ENCODE measurements at places on chromosomes 12 and 14.

GRCh38 chr14:57729208-57730187, 136.4 kb downstream of the SLC35F4 start:
- DNase-seq: no peak

- no peak for DNase-seq
Observed at GRCh38 chr14:74634964-74635363, 22.9 kb upstream of the LTBP2 start.

DNA sequence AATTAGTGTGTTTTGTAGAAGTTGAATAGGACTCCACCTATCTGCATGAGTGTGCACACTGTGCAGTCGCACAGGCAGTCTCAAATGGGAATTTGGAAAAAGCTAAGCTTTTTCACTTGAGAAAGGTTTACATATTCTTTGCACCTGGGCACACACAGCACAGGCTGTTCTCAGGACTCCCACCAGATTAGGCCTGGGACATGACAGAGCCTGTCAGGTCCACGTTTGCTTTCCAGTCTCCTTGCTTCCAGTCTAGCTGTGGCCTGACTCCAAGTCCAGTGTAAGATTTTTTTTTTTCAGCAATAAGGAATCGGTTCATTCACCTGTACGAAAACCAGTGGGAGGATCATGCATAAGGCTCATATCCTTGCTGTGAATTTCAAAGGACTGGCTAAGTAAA, 181.3 kb downstream of the ZFP36L1 start:
- no peak for DNase-seq

DNA sequence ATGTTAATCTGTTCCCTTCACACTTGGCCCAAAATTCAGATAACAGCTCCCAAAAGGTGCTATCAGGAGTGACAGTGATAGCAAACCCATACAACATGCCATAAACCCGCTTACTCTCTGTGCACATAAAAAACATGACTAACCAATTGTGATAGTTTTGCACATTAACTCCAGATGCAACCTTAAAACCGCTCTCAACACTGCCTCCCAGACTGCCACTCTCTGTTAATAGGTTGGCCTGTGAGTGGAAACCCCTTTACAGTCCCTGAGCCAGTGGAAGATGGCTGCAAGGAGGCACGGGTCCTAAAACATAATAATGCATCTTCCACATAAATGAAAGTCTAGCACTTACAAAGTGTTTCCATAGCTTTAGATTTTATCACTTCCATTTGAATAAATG, 12.0 kb upstream of the TMTC1 start:
- no peak for DNase-seq

GRCh38 chr12:46160981-46161690, 107.7 kb downstream of the SLC38A1 start:
- no peak for DNase-seq

GRCh38 chr12:105860561-105861207, 278.1 kb downstream of the NUAK1 start:
- DNase-seq: no peak

DNA sequence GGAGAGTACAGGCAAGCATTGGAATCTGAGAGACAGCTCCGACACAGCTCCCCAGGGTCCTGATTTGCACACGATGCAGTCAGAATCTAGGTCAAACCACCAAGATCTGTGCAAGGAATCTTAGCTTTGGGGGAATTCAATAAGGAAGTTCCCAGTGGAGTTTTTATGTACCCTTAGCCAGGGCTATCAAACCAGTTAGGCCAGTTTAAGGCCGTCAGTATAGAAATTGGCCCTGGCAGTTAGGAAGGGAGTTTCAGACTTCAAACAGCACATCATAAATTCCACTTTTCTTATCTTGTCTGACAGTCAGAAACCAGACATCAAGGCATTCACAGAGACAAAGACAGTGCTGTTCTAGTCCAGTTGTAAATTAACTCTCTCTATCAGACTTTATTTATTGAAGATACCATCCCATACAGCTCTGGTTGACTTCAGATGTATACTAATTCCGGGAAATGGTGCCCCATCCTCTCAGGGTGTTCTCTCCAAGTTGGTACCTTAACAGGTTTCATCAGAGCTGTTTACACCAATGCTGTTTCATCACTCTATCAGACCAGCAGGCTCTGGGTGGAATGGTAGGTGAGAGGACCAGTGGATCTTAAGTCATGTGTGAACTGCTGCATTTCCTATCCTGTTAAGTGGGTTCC, 157.5 kb upstream of the ATF7IP start:
- no peak for DNase-seq

- no peak for DNase-seq
Observed at GRCh38 chr14:64640839-64641238, 63.4 kb upstream of the PLEKHG3 start.

GRCh38 chr14:77061630-77062257, 33.2 kb upstream of the IRF2BPL start:
- DNase-seq: no peak

DNA sequence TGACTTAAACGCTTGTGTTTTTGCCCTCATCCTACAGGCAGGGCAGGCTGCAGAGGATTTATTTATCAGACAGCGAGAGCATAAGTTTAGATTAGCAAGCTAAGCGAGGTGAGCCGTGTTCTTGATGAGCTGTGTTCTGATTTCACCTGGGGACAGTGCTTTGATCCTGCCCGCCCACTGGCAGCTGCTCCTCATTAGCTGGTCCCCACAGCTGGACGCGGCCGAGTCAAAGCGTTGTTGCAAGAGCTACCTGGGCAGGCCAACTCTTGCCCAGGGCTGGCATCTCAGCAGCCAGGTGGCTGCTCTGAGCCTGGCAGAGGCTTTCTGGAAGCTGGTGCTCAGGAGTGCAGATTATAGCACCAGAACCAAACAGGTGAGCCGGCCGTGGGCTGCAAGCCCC, 46.8 kb upstream of the BEGAIN start:
- no peak for DNase-seq

DNA sequence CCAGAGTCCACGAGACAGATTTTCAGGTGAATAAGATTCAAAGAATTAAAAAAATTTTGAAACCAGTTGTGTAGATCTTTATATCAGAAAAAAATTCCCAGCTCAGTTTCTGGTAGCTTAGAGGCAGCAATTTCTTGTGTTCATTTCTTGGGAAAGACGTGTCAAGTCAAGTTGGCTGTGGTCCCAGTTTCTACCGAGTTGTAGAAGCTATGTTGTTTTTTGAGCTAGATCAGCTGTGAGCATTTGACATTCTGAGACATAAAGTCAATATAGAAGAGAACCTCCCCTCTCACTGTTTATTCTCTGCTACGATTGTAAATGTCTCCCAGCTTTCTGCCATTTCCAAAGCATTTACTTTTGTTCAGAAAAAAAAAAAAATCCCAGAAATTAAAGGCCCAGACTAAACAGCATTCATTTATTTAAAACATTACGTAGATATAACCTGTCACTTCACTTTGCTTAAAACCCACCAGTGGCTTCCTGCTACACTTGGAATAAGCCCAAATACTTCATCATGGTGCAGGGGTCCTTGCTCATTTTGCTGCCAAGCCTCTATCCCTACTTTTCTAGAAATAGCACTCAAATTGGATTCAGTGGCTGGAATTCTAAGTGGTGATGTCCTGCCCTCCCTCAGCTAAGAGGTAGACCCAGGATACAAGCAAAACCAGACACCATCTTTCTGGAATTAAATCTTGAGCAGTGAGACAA, 20.6 kb upstream of the PYGL start:
- no peak for DNase-seq

DNA sequence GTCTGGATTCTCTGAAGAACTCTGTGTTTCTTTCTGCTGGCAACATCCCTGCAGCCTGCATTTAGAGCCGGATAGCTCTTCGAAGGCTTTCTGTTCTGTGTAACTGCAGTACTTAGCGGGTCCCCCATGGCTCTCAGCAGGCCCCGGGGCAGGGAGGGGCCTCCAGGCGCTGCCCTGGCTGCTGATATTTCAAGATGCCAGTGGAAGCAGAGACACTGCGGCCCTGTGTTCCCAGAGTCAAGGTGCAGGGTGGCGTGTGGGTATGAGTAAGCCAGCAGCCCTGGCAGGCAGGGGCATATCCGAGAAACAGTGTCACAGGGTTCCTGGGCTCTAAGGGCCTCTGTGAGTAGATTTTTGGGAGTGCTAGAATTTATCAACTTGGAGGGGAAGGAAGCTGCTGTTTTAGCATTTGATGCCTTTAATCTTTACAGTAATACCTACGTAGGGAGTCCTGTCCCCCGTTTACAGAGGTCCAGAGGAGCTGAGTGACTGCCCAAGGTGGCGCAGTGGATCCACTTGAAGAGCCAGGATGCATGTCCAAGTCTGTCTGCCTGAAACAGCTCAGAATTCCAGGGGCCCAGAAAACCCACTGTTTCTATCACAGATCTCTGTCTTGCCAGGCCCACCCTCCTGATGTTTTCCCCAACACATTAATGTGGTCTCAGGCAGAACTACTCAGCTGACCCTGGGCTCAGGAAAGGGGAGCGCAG, 16.2 kb downstream of the ESRRB start:
- DNase-seq: no peak

DNA sequence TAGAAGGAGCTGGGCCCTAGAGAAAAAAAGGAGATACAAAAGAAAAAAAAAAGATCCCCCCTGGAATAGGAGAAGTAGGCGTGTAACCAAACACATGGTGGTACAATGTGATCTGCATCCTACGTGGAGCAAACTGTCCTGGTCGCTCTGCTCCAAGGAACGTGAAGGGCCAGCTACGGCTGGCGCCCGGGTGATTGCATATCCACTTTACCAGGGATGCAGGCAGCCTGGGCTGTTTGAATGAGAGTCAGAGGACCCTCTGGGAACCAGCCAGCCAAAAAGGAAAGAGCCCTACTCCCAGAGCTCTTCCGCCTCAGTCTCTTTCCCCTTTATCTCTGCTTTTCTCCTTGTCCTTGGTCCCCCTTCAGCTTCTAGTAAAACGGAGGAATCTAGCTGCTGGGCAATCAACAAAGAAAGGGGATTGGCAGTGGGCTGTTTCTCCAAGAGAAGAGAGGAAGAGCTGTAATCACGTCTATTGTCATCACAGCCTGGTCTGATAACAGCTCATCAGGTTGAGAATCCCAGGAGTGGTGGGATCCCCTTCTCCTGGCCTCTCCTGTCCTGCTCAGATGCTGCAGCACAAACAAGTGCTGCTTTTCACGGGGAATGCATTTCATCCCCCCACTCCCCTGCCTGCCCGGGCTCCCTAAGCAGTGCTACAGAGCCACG, 156.0 kb downstream of the ADCK1 start:
- DNase-seq: no peak

DNA sequence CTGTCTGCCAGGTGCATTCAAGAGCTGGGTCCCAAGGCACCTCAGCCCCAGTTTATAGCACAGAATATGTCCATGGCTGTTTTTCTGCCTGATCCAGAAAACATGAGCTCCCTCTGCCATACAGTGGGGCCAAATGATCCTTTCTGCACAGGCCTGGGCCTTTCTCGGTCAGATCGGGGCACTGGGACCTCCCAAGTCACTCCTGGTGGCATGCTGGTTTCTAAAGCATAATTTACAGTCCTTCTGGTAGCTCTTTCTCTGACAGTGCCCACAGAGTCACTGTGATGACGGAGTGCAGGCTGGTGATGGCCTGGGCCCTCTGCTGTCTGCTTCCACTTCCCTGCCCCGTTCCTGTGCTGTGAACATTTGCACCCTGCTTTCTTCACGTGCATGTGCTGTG, 99.2 kb downstream of the ADGRD1 start:
- no peak for DNase-seq

DNA sequence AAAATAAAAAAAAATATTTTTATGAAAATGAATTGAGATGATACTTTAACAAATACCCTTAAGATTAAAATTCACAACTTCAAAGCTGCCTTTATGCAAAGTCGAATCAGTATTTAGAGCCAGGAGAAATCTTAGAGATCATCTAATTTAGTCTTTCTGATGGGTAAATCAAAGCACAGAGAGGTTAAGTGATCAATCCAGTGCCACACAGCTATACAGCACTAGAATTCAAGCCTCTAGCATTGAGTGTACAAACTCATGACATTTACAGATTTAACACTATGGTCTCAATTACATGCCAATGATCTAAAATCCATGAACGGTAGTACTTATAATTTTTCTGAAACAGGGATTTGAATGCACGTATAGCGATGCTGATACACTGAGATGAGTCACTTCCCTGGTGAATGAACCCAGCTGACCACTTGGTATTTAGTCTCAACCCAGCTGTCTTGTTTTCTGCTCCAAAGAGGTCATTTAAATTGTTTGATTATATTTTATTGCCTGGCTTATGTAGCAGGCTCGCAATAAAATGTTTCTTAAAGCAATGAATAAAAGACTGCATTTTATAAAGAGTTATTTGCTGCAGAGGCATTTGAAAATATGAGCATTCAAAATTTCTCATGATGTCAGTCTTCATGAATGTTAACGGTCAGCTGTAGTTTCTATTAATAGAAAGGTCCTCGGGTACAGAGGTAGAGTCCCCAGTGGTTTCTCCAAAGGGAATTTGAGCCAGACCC, 152.4 kb upstream of the PRICKLE1 start:
- DNase-seq: no peak
